ENCODE measurements at places on chromosomes 12 and 14.

- DNase-seq, result no peak
These were observed 84.7 kb downstream of the SLC41A2 start for GRCh38 chr12:104873374-104873773.

DNA sequence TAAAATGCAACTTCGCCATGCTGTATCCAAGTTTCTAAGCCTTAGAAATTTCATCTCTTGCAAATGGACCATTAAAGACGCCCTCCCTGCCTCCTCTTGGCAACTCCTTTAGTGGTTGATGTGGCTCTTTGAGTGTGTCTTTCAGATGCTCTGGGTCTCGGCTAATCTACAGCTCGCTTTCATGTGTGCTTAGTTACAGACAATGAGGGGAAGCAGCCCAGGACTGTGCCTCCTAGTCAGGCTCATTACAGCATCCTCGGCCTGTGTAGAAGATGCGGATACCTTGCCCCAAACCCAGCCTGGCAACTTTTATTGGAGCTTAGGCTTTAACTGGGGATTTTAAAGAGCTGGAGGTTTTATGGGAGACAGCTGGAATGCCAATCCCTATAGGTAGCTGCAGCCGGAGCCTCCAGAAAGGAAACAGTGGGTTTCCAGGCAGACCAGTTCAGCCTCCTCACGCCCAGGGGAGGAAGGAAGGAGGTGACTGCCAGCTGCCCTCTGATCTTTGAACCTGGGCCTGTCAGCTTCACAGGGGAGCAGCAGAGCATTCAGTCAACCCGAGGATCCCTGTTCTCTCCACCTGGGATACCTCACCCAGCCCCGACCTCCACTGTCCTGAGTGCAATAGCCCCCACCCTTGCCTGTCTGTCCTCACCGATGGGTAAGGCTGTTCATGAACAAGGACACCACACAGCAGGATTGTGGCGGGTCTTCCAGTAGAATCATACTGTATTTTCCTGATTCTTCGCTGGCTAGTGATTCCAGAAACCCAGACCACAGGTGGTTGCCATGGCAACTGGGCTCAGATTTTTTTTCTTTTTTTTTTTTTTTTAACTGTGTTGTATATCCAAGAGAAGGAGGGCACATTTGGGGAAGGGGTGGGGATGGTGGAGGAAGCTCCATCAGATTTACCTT lies 638.5 kb downstream of the MED13L start:
- no peak for DNase-seq

- no peak for DNase-seq
These were observed 55.2 kb downstream of the DAD1 start for GRCh38 chr14:22533739-22534359.

DNA sequence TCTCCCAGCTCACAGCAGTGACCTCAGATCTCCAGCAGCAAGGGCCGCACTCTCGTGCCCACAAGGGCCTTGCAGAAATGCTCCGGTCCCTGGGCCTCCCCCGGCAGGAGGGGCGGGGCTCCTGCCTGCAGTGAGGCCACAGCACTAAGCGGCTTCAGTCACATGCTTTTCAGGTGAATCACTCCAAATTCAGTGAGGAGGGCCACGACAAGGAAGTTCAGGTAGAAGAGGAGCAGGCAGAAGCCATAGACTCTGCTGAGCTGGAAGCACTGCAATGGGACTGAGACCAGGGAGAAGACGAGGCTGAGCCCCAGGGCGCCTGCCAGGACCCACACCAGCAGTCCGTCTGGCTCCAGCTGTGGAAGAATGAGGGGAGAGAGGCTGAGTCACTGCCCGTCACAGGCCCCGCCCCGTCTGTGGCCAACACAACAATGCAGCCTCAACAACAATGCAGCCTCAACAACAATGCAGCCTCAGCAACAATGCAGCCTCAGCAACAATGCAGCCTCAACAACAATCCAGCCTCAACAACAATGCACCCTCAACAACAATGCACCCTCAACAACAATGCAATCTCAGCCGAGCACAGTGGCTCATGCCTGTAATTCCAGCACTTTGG lies 35.2 kb downstream of the SLC8B1 start:
- DNase-seq, result no peak

DNA sequence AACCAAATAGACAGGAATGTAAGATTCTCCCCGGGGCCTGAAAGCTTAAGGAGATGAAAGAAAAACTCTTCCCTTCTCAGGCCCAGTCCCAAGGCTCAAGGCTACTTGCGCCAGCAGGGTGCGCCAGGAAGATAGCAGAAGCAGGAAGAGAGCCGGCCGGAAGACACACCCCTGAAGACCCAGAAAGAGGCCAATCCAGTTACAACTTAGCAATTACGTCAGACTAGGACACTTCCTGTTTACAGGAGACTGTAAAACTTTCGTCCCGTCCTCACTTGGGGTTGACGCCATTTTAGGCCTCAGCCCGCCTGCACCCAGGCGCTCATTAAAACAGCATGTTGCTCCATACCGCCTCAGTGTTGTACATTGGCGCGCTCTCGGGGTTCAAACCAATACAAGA lies 9.4 kb downstream of the COX16 start:
- no peak for DNase-seq
